NCI-H1436 (cell line): ENCODE measurements at places on chromosomes 7 and 10.

- DNase-seq = peak; percentile 66
Observed at GRCh38 chr7:90594751-90595317, 1.3 kb upstream of the CDK14 start.

DNA sequence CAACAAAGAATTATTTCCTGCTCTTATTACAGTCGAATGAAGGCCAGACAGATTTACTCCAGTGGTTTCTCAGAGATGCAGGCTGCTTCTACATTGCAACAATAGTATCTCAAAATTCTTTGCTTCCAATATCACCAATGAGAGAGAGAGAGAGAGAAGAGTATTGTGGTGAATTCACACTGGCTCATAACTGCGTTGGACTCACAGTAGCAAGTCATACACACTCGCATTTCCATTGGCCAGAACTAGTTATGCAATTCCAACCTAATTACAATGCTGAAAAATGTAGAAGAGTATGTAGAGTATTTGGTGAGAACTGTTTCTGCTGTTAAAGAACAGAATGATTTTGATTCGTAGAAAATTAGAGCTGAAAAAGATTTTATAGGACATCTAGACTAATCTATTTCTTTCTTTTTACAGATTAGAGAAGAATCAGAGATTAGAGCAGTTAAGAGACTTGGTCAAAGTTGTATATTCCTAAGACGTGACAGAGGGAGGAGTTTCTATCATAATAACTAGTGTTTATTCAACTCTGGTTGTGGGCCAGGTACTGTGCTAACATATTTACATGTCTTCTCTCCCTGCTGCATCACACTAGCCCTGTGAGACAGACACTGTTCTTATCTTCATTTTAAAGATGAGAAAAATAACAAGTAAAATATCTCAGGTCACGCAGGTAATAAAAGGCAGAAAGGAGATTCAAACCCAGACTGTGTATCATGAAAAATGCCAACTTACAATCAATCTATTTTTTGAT, 34.6 kb upstream of the PDK4 start:
- no peak for DNase-seq

DNA sequence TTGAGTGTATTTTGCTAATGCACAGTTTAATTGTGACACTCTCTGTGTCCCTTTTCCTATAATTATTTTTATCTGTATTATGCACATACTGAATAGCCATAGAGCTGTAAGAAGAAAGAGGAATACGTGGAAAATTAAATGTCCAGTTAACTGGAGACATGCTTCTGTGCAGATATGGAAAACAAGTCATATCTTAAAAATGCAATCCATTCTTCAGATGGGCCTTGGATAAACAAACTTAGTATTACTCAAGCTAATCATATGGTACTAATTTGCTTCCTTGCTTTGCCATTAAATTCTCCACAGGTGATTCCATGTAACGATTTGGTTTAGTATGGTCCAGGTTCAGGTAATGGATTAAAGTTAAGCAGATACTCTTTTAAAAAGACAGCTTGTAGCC, 201.2 kb upstream of the CELF2 start:
- no peak for DNase-seq

DNA sequence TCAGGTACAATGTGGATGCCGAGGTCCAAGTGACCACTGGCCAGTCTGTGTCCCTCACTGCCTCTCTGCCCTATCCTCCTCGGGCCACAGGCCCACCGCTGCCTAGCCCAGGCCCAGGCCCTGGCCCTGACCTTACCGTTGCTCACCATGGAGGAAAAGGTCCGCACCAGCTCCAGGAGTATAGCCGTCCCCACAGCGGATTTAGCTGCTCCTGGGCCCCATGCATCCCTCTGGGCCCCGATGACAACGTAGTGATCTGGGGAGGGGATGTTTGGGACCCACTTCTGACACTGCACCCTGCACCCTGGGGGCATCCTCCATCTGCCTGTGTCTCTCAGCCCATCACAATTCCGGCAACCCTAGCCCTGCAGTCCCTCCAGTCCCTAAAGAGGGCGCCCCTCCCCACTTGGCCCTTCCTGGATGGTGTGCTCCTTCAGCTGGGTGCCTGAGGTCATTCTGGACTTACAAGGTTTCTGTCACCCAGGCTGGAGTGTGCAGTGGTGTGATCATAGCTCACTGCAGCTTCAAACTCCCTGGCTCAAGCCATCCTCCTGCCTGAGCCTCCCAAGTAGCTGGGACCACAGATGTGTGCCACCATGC, 12.1 kb downstream of the TFR2 start:
- DNase-seq = no peak

GRCh38 chr7:158259671-158260418, 327.8 kb downstream of the PTPRN2 start:
- DNase-seq = no peak

DNA sequence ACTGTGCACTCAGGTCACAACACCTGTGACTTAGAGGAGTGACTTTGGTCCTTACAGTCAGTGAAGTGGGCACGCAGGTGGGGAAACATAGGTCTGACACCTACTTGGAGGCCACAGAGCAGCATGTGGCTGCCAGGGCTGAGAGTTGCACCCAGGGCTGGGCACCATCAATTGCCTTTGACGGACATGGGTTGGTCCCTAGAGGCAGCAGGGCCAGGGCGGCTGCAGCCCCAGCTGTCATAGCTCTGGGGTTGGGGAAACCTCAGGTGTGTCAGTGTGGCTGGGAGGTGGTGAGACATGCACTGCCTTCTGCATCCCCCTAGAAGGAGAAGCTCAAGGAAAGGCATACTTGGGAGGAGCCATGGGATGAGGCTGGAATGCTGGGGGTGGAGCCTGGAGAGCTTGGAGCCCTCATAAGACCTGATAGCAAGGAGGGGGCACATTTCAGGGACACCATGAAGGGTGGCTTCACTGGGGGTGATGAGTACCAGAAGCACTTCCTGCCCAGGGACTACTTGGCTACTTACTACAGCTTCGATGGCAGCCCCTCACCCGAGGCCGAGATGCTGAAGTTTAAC, at the start of gene INMT:
Gene INMT, plus strand, starts transcription at position 440 of the 578 bp plus-strand sequence. Its CDS starts 16 bp downstream, at position 456.
- no peak for DNase-seq

- DNase-seq = no peak
Observed at GRCh38 chr7:80779456-80779855, 139.4 kb downstream of the SEMA3C start.

DNA sequence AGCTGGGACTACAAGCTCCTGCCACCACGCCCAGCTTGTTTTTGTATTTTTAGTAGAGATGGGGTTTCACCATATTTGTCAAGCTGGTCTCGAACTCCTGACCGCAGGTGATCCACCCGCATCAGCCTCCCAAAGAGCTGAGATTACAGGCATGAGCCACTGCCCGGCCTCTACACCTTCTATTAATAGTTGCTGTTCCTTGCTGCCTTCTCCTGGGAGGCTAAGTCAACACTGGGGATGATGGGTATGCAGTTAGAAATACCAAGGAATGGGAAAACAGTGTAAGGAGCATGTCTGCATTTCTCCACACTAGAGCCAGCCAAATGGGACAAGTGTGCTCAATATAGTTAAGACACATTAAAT, 97.3 kb upstream of the PDLIM1 start:
- DNase-seq = no peak

DNA sequence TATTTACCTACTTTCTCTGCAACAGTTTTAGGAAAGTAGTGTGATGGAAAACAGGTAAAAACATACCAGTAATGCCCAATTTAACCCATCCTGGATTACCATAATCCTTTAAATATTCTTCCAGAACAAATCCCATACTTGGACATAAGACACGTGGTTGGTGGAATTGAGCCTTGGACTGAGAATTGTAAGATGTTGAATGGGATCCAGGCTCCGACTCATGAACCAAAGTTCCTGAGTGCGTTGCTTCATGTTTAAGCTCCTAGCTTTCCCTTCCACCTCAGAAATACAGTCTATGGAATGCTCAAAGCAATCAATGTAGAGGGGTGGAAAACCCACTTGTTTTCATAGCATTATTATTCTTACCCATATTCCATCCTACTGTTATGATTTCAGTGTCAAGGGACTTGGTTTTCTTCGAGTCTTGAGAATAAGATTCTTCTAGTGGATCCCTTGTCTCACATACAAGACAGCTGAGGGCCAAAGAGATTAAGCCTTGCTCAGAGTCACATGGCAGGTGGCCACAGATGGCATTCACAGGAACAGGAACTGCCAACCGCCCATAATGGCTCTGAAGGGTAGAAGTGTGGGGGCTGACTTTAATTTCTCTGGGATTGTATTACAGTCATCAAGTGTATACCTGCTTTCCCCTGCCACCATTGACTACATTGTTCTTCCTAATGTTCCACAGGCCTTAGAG, 171.2 kb downstream of the GFRA1 start:
- DNase-seq = no peak

DNA sequence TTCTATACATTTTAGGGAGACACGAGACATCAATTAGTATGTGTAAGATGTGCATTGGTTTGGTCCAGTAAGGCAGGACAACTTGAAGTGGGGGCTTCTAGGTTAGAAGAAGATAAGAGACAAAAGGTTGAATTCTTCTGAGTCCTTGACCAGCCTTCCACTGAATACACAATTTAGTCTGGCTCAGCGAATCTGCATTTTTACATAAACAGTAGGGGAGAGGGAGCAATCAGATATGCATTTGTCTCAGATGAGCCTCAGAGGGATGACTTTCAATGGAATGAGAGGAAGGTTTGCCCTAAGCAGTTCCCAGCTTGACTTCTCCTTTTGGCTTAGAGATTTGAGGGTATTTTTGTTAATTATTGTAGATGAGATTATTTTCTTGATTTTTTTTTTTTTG, 20.0 kb upstream of the C10orf90 start:
- DNase-seq = no peak

GRCh38 chr7:133886086-133886485, 241.1 kb upstream of the LRGUK start:
- no peak for DNase-seq

DNA sequence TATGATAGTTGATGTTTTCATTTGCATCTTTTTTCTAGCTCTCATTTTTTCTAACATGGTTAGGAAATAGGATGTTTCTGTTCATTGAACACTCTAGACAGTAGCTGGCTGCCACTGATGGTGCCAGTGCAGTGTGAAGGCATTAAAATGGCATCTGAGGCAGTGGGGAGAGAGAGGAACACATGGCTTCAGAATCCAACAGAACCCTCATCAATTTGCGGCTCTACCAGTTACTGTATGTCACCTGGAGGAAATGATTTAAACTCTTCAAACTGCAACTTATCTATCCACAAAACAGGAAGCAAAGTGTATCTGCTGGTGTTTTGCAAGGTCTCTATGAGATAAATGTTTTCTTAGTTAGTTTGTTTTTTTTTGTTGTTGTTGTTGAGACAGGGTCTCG, 305.2 kb upstream of the PRKCQ start:
- no peak for DNase-seq

GRCh38 chr10:109239371-109239770, 683.9 kb downstream of the XPNPEP1 start:
- DNase-seq = no peak

GRCh38 chr7:92785923-92786322, 50.5 kb downstream of the CDK6 start:
- no peak for DNase-seq

- no peak for DNase-seq
Observed at GRCh38 chr7:64892666-64893309, 10.3 kb upstream of the ZNF273 start.

DNA sequence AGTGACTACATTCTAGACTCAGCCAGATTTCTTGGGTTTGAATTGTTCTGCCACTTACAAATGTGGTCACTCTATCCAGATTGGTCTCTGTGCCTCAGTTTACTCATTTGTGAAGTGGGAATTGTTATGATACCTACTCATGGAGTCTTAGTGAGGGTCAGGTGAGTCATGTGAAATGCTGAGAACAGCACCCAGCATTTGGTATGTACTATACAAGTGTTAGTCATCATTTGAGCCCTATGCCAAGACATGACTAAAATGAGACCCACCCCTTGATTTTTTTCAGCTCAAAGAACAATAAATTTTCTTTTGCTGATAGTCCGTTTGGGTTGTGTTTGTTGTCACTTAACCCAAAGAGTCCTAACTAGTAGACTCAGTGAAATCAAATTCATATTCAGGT, 92.8 kb downstream of the CHN2 start:
- DNase-seq = no peak

GRCh38 chr10:131616040-131616439, 284.8 kb upstream of the PPP2R2D start:
- DNase-seq = no peak

- no peak for DNase-seq
Observed at GRCh38 chr10:81251457-81252115, 623.4 kb upstream of the NRG3 start.

- DNase-seq = no peak
Observed at GRCh38 chr7:25894002-25894901, 257.7 kb upstream of the NFE2L3 start.

GRCh38 chr7:47601119-47601880, 19.4 kb upstream of the TNS3 start:
- no peak for DNase-seq

DNA sequence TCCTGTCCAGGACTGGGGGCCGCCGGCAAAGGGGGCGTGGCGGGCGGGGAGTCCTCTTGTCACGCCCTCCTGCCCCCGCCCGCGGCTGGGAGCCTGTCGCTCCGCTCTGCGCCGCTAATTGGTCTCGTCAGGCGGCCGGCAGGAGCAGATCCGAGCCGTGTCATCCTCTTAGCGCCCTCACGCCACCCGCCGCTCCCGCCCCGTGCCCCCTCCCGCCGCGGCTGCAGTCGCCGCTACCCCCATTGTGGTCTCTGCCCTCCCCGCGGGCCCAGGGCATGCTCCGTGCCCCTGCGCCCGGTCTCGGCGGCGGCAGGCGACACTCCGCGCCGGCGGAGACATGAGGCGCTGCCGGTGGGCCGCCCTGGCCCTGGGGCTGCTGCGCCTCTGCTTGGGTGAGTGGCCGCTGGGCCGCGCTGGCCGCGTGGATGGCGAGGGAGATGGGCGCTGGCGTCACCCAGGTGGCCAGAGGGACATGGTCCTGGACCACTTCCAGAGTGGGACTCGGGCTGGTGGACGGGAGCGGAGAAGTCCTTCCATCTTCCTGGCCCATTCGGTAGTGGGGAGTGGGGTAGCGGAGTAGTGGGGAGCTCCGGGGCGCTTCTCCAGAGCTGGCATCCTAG, at the start of gene CDHR1:
Gene CDHR1, plus strand, starts transcription at position 114 of the 620 bp plus-strand sequence. Its CDS starts 224 bp downstream, at position 338.
- peak; percentile 18 for DNase-seq

DNA sequence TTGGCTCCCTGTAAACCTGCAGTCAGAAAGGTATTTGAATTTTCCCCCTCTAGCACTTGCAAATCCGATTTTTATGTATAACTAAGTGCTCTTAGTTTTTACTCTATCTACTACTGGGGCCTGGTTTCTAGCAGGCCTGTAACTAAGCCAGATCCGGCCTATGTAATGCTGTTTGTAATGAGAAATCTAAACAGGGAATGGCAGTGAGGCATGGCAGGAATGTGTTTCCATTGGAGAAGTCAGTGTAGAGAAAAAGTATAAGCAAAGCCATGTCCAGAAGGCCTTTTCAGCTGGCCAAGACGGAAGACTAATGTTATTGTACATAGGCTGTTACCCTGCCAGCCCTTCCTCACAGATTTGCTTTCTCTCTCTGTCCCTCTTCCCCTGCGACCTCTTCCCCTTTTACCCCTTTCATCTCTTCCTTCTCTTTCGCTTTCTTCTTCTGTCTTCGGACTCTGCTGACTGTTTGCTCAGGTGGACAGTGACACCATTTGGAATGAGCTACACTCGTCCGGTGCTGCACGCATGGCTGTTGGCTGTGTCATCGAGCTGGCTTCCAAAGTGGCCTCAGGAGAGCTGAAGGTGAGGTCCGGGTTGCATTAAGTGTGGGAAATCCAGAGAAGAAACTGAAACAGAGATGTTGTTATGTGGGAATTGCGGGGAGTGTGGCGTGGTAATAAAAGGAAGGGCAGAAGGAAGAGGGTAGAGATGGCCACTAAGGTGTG, 297.5 kb downstream of the HDAC9 start:
- DNase-seq = no peak
